ENCODE measurements at places on chromosomes 7 and 10.

- no peak for DNase-seq
Observed at GRCh38 chr10:75922435-75922834, 491.0 kb downstream of the LRMDA start.

GRCh38 chr7:26916336-26916735 lies 51.9 kb upstream of the SKAP2 start:
- no peak for DNase-seq

GRCh38 chr10:3480281-3480989 lies 304.6 kb downstream of the KLF6 start:
- DNase-seq, result no peak

GRCh38 chr10:77841711-77842375 lies 84.7 kb downstream of the DLG5 start:
- no peak for DNase-seq

DNA sequence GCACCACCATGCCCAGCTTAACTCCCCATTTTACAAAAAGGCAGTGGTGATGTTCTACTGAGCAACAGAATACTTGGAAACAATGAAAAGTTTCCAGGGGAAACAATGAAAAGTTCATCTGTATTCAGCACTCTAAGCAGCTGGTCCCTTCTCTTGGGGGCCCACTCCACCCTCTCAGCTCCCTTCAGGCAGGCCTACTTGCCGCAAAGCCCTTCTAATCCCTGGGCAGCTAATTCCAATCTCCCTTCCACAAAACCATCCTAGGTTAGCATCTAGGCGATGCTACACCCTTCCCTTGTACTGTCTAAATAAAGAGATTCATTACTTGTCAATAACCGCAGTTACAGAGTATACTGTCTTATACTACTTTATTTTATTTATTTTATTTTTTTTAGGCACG lies 79.1 kb downstream of the SPDYE5 start:
- DNase-seq, result no peak

GRCh38 chr7:130845581-130846085 lies 111.6 kb upstream of the KLF14 start:
- DNase-seq, result no peak

DNA sequence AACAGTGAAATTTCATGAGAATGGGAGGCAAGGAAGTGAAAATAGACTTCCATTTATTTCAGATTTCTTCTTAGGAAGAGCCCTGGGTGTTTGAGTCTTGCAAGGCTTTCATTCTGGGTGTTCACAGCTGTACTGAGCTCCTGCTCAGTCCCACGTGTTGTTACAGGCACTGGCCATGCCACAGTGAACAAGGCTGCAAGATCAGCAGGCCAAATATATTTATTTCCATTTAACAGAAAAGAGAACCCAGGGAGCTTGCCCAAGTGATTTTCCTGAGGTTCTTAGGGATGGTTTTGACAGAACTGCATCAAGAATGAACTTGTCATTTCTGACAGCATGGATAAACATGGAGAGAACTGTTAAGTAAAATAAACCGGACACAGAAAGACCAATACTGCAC lies 54.5 kb upstream of the CD36 start:
- no peak for DNase-seq

DNA sequence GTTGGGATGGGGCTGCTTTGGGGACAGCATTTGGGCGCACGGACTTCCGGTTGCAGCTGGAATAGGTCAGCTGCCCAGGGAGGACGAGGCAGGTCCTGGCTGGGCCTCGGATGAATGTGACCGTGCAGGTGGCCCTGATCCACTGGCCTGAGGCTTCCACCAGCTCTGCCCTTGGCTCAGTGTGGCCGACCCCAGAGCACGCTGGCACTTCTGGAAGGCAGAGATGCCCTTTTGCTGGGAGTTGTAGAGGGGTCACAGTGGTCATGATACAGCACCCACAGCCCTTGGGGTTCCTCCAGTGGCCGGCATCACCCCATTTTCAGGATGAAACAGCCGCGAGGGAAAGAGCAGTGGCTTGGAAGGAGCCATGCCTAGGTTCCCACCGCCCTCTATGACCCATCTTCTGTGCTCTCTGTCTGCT lies 19.0 kb downstream of the ADCY1 start:
- DNase-seq, result no peak

GRCh38 chr10:96298362-96298761 lies 5.9 kb upstream of the DNTT start:
- no peak for DNase-seq

DNA sequence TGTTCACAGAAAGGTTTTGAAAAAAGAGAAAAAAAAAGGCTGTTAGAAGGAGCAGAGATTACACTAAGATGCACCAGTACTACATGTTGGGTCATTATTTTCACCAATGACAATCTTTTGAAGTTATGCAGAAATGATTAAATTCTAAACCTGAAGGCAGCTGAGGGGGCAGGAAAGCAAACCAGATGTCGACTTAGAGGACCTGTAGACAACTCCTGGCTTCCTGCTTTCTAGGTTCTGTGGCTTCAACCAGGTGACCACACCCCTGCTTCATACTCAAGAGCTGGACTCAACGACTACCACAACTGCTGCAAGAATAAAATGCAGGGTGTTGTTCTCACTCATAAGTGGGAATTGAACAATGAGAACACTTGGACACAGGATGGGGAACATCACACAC lies 30.0 kb downstream of the MYOF start:
- no peak for DNase-seq

- no peak for DNase-seq
Observed at GRCh38 chr10:5885619-5886018, 4.1 kb downstream of the ANKRD16 start.

GRCh38 chr10:54396031-54396430 lies 405.0 kb downstream of the PCDH15 start:
- no peak for DNase-seq

- no peak for DNase-seq
Observed at GRCh38 chr7:20653636-20654035, 38.2 kb downstream of the ABCB5 start.

DNA sequence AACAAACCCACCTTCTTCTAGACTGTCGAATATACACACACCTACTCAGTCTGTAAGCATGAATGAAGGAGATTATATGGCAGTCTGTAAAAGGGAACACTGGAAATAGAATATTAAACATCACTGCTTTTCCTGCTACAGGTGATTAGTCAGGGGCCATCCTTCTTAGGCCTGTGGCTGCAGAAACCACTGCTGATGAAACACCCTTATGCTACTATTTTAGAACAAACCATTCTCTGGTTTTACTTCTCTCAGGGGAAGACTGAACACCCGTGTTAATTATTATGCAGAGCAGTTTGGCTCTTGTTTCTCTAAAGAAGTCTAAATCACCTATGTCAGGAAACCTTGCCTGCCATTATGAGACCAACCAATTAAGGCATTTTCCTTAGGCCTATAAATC lies 351.1 kb upstream of the KLF6 start:
- DNase-seq, result no peak

DNA sequence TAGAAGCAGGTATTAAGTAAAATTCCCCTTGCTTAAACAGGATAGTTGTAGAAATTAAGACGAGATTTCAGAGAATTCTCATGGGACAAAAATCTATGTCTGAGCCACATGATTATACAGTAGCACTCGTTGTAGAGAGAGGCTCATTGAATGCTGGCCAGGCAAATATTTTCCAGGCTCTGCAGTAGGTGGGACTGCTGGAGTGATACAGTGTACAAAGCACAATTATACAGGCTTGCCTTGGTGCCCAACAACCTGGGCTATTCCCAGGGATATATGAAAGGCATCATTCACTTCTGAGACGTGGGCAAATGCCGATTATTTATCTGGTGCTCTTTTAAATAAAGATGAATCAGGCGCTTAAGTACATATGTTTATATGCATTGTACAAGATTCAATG lies 380.6 kb downstream of the PHTF2 start:
- DNase-seq, result no peak

DNA sequence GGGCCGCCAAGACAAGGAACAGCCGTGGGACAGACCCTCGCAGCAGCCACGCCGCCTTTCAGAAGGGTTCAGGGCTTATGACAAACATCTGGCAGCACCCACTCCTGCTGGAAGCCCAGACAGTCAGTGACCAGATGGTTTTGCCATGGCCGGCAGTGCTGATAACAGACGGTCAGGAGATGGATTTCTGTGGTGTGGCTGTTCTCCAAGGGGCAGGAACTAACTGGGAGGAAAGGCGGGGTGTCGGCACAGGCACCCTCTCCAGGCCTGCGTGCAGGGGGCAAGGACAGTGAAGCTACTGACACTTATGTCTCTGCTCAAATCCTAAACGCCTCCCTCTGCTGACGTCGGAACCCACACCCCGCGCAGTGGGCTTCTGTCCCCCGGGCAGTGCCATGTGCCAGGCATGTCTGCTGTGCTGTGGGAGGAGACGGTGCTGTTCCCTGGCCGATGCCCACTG lies 416.1 kb downstream of the DNAJB6 start:
- DNase-seq, result no peak

GRCh38 chr10:132616170-132616995 lies 78.8 kb downstream of the INPP5A start:
- DNase-seq, result no peak

DNA sequence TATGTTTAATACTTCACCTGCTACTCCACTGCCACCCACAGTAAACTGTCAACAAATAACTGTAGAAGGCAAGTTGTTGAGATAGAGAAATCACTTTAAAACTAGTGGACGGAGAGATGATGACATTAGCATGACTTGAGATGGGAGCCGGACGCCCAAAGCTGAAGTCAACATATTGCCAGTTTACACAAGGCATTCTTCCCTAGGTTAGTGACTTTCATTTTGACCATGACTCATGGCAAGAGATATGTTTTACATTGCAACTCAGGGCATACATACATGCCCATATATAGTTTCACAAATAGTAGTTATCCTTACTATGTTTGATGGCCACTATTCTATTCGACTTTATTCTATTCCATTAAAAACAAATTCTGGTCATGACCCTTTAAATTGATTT lies 296.6 kb downstream of the PLXNA4 start:
- DNase-seq, result no peak

GRCh38 chr7:2953099-2953498 lies 90.6 kb downstream of the CARD11 start:
- no peak for DNase-seq

DNA sequence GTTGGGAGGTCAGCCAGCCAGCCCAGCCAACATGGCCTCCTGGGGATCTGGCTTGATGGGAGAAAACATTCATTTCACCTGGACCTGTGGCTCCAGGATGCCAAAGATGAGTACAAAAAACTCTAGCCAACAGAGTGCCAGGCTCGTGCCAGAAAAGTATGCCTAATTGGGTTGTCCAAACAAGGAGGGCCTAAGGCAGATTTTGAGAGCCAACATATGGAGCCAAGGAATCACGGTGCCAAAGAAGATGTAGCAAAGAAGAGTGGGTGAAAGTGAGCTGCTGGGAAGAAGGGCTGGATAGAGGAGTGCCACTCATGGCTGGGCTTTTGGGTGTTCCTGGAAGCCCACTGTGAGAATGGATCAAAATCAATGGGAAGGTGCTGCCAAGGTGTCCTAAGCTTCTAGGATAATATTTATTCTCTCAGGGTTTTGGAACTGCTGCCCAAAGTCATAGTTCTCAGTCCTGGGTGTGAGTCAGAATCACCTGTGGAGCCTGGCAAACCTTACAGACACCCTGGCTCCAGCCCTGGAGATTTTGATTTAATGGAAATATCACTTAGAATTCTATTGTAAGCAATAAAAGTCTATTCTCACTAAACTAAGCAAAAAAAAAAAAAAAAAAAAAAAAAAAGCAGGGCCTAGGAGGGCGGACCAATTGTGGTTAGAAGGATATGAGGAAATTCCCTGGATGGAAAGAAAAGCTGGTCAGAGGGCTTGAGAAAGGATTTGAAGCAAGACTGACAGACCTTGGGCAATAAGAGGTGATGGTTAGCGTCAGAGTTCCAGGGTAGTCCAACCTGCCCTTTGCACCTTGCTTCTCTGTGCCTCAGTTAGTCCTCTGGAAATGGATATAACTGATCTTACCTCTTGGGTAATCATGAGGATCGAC lies 182.2 kb upstream of the PRR15 start:
- DNase-seq, result no peak

DNA sequence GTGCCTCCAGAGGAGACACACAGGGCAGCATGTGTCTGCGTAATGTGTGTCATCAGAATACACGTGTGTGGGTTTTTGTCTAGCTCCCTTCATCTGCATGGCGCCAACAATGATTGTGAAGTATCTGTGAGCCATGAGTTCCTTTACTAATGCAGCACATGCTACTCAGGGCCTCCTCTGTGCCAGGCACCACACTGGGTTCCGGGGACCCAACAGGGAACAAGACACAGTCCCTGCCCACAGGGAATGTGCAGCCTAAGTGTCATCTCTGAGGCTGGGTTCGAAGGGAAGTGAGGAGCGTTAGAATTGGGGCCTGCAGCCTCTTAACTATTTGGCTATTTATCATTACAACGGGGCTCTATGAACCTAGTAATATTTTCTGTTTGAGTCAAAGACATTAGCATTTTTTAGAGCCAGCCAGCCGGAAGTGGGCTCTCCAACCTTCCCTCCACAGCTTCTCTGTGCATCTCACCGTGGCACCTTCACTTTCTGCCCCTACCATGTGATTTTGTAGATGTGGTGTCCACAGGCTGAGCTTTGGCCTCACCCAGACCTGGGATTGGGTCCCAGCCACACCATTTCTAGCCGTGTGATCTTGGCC lies 43.9 kb upstream of the SRGN start:
- no peak for DNase-seq

DNA sequence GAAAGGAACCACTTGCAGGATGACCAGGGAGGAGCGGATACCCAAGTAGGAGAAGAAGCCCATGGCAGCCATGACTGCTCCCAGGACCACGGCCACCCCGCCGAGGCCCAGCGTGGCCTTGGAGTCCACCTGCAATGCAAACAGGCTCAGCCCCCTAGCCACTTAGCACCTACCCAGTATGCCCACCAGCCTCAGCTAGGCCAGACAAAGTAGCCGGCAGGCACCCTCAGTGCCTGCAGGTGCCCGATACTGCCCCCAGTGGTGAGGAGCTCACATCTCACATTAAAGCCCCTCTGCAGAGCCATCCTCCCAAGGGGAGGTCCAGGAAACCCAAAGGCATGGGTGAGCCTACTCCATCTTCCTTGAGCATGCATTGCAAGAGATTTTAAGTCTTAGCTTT lies 6.6 kb downstream of the NPC1L1 start:
- DNase-seq, result no peak
